ENCODE measurements at places on chromosomes 5 and 9.

- no peak for DNase-seq
Observed at GRCh38 chr9:21450733-21451394, 10.6 kb downstream of the IFNA1 start.

GRCh38 chr9:221989-222776 lies 7.5 kb downstream of the DOCK8 start:
- no peak for DNase-seq

DNA sequence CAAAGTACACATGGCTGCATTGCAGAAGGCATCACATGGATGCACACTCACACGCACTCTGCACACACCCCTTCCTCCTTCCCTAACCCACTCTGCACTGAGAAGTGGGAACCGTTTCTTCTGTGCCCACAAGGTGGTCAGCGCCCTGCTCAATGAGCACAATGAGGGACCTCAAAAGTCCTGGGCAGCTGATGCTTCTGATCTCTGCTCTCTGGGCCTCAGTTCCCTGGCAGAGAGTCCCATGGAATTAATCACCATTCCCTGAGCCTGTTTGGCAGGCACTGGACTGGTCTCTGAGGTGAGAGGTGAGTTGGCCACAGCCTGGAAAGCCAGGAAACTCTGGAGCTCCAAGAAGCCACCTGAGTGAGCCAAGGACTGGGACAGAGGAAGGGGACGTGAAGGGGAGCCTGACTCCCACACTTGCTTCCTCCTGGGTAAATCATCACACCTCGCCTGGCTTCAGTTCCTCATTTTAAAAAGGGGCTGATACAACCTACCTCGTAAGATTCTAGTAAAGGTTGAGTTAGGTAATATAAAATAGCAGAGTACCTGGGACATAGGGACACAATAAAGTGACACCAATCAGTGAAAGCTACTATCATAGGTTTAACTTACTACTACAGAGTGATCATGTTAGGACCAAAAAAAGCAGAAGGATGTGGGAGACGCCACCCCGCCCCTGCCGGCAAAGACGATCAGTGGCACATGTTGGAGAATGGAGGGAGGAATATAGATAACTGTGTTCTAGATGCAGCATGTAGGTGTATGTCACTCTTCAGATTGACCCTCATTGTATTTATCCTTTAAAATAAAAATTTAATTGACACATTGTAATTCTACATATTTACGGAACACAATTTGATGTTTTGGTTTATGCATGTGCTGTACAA lies 21.1 kb upstream of the IGFBPL1 start:
- DNase-seq: no peak

GRCh38 chr5:115621365-115621900 lies 4.4 kb downstream of the TMED7 start:
- DNase-seq: no peak

- DNase-seq: no peak
Observed at GRCh38 chr5:777756-778161, 6.8 kb downstream of the ZDHHC11B start.

GRCh38 chr9:125444956-125445506 lies 183.4 kb downstream of the GAPVD1 start:
- no peak for DNase-seq

DNA sequence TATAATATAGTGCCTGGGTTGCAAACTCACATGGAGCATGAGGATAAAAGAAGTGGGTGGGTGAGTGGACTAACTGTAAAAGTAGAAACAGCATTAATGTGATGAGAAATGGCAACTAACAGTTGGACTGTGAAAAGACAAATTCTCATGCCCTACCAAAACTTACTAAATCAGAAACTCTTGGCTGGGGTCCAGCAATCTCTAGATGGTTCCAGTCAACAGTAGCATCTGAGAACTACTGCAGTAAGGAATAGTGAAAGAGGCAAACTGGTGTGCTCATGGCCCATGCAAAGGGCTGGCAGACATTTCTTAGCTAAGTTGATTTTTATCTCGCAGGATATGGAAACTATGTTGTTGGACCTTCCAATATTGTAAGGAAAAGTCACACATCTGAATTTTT lies 150.3 kb downstream of the PIK3R1 start:
- DNase-seq: no peak

- no peak for DNase-seq
Observed at GRCh38 chr5:169609716-169610115, 26.1 kb downstream of the SPDL1 start.

DNA sequence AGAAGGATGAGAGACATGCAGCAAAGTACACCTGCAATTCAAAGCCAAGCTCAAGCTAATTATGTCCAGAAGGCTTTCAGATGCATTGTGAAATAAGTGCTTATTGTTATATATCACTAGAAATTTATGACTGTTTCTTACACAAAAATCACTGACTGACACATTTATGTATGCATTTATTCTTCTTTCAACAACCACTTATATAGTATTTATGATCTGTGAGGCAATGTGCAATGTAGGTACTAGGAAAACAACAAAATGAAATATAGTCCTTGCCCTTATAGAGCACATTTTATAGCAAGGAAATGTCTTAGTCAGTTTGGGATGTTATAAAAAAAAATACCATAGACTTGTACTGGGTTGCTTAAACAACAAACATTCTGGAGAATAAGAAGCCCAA lies 167.6 kb downstream of the YIPF5 start:
- no peak for DNase-seq

- DNase-seq: no peak
Observed at GRCh38 chr5:1484730-1485578, 38.8 kb downstream of the LPCAT1 start.

- peak; percentile 82 for DNase-seq
Observed at GRCh38 chr9:95508968-95509850, 7.6 kb downstream of the PTCH1 start.

DNA sequence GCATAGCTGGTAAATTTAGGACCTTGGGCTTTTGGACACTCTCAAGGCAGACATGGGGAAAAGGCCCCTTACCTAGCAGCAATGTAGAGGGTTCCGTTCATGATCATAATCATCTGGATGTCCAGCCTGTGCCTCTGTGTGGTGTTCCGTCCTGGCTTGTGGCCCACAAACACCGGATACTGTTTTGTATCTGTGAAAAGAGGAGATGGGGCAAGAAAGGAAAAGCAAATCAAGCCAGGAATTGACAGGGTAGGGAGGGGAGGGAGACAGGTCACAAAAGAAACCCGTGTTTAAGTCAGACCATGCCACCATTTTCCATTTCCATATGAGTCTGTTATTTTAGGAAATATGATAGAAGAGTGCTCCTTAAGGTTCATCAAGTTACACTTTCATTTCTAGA lies 72.5 kb downstream of the SEMA6A start:
- DNase-seq: no peak

DNA sequence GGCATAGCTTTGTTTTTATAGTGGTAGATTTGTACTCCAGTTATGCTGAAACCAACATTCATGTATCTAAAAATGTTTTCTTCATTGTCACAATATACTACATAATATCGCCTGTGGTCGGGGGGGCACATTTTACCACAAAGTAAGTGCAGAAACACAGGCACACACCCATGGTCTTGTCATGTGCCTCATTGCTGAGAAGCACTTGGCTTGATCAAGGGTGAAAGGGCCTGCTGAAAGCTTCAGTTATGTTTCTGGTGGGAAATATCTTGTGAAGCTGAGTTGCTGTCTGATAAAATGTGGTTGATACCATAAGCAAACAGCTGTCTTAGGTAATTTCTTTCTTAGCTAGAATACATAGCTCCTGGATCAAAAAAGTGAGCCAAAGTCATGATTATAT lies 393.1 kb downstream of the MAN2A1 start:
- no peak for DNase-seq

DNA sequence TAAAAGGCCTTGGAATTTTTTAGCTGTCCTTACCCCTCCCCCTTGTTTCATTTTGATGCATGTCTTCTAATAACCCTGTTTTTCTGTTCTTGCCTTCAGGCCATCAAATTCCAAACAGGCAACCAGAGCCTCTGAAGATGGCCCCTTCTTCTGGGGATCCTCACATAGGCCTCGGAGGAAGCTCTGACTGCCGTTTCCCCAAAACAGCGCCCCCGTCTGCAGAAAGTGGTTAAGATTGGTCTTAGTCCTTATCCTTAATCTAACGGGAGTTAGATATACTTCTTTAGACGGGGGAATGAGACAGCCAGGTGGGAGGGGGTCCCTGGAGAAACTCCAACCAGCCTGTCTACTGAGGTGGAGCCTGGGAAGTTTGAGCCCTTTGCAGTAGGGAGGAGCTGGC lies 226.3 kb upstream of the ZNF608 start:
- no peak for DNase-seq

- DNase-seq: no peak
Observed at GRCh38 chr9:15182730-15183129, 124.3 kb downstream of the TTC39B start.

- DNase-seq: no peak
Observed at GRCh38 chr9:121450241-121450640, 49.4 kb downstream of the GGTA1 start.

DNA sequence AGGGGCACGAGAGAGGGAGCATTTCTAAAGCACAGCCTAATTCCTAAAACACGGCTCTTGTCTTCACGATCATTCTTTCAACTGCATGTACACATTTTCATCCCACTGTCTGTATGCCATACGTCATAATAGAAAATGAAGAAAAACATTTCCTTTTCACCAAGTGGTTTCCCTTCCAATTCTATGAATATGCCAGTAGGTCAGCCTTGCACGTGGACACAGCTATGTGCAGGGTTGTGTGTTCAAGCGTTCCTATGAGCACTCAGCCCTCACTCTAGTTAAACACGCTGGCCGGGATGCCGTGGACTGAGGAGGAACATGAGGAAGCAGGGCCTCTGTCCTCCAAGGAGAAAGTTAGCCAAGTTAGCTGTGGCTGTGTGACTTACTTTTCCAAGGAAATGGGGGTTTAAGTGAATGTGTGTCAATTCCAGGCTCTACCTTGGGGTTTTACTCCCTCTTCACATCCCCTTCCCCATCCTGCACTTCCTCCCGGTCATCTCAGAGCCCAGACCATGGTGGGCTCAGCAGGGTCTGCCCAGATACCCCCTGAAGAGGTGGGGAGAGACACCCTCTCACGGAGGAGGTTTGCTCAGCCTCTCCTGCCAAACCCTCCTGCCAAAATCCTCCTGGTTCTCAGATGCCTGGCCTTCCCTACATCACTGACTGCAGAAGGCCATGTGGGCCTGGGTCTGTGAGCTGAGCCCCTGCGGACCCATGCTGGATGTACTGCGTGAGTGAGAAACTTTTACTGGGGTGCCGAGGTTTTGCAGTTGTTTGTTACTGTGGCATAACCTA lies 230.6 kb downstream of the FSTL4 start:
- no peak for DNase-seq

DNA sequence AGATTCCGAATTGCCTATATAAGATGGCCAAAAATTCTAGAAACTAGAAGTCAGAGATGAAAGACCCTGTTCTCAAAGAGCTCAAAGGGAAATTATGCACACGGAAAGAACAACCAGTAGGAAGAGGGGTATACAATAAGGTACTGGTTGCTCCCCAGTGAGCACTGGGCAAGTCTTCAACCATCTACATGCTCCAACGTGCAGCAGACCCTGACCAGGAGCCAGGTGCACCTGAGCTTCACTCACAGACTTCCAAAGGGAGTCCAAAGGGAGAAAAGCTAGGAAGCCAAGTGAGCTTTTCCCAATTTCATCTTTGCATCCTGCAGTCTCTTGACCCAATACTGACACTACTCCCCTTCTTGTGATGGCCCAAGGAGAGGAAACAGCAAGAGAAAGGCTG lies 3.9 kb downstream of the REEP5 start:
- no peak for DNase-seq

- DNase-seq: no peak
Observed at GRCh38 chr9:104861397-104861796, 66.6 kb downstream of the ABCA1 start.

GRCh38 chr9:131807144-131807983 lies 67.5 kb upstream of the RAPGEF1 start:
- no peak for DNase-seq

- DNase-seq: no peak
Observed at GRCh38 chr5:12272389-12272788, 368.1 kb upstream of the CTNND2 start.

DNA sequence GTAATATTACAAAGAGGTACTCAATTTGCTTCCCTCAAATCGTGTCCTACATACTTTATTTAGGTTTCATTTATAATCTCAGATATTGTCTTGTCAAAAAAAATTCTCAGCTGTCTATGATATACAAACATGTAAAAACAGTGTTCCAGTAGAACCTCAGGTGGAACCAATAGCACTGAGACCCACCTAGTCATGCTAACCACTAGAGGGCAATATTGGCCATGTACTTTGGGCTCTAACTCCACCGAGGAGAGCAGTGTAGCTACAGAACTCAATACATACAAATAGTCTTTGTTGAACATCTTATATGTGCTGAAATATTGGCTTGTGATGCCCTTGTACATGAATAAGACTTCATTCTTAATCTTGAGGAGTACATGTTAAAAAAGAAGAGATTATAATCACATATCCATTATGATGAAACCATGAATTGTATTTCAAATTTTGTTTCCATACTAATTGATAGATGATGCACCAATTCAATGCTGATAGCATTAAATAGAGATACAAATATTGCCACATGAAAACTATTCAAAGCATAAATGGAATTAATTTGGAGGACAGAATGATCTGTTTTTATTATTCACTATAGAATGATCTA lies 71.2 kb upstream of the CNTLN start:
- DNase-seq: peak; percentile 24

DNA sequence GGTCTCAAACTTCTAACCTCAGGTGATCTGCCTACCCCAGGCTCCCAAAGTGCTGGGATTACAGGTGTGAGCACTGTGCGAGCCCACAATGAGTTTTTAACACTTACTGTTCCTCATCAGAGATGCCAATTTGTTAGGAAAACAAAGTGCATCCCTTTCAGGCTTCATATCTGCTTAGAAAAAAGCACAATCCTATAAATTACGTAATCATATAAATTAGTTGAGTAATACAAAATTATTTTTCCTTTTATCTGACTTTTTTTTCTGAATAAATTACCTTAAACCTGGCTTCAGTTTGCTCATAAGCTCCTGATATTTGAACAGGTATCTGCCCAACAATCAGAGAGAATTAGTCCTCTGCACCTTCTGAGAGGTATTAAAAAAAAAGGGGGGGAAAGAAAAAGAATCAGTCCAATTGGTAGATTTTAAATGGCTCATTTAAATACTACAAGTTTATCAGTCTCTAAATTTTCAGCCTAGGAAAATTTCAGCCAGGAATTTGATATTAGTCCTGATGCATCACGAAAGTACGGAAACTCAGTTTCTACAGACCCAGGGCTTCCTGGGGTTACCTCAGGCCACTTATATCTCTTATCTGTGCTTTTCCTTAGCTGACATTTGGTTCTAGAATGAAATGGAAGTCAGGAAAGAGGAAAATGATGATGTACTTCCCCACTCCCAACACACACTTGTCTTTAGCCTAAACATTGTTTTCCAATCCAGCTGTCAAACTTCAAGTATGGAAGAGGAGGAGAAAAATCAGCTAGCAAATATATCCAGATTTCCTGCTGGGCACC lies 26.8 kb downstream of the ITGA1 start:
- no peak for DNase-seq

Measured in SHP77 treated with DMSO at 0.1 percent for 48 hours (cell line).